ENCODE measurements at places on chromosomes 5 and 9.

DNA sequence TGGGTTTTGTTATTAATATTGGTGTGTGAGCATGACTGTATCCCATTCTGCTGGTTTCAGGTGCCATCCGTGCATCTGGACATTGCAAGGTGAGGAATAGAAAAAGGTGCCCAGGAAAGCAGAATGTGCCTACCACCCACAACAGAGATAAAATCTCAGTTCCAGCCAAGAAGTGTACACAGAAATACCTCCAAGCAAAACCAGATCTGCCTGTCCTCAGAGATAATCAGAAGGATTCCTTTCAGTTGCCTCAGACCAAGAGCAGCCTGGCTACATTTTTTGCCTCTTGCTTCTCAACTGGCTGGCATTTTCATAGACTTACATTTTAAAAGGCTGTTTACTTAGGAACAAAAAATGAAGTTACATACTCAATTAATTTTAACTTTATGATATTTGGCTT, 12.1 kb upstream of the ABLIM3 start:
- DNase-seq, result no peak

GRCh38 chr5:157729858-157730257, 1.4 kb upstream of the THG1L start:
- DNase-seq, result no peak

DNA sequence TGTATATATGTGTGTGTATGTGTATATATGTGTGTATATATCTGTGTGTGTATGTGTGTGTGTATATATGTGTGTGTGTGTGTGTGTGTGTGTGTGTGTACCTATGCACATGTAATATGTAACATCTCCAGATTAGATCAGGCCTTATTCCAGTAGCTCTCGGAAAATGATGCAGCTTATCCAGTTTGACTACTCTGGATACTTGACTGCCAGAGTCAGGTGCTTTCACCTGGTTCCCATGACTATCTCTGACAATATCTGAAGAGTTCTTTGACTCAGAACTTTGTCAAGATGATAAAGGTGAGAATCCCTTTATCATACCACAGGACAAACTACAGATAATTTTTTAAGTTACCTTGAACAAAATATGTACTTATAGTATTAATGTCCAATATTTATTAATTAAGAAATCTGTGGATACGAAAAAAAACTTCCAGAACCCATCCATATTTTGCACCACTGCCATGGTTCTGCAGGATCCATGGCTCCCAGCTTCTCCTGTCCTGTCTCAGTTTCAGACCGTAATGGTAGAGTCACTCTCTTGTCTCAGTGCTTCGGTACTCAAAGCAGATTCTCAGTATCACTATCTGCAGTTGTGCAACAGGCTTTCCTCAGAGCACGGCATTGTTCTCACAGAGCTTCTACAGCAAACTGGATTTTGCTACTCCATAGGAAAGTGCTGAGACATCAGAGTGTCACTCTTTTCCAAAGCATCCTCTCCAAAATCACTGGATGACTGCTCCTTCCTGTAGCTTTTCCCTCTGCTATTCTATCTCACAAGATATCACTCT, 164.4 kb upstream of the SLC12A2 start:
- no peak for DNase-seq

- no peak for DNase-seq
Measured at GRCh38 chr9:18665947-18666346, 192.0 kb downstream of the ADAMTSL1 start.

DNA sequence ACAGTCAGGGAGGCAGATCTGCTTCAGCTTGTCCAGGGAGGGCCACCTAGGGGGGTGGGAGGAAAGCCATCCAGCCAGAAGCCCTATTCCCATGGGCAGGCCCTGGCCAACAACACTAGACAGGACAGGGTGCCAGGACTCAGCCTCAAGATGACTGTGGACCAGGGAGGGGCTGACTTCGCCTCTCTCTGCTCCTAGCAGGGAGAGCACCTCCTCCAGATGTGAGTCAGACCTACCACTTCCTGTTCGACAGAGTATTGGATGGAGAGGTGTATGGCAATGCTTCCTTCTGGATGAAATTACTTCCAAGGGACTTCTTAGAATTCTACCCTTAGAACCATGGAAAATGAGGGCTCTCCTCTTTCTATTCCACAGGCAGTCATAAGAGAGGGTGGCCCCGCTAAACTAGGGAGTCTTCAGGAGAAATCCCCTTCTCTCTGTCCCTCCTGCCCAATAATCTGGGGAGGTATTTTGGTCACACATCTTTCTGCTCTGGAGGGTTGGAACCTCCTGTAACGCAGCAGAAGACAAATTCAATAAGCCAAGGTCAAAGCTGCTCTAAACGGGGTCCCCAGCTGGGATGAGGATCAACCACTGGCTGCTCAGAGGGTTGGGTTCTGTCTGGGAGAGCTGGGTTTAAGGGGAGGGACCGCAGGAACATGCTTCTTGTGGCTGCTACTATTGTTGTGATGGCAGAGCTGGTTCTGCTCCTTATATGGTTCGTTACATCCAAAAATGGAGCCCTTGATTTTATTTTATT, 23.2 kb upstream of the RCL1 start:
- DNase-seq, result no peak

- no peak for DNase-seq
Measured at GRCh38 chr5:174120401-174121005, 75.0 kb downstream of the NSG2 start.

DNA sequence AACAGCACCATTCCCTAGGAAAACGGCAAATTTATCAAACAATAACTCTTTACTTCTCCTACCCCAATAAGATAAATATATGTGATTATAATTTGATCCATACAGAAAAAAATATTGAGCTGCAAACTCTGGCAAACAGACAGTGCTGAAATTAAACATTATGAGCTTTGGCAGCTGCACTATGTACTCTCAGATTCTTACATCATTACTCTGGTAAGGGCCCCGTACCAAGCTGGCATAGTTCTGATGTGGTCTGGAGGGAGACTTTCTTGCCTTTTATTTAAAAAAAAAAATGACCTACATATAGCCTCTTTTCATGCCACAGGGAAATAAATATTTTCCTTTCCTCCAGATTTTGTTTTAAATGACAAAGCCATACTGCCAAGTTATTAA, 95.0 kb downstream of the NR6A1 start:
- DNase-seq, result no peak

DNA sequence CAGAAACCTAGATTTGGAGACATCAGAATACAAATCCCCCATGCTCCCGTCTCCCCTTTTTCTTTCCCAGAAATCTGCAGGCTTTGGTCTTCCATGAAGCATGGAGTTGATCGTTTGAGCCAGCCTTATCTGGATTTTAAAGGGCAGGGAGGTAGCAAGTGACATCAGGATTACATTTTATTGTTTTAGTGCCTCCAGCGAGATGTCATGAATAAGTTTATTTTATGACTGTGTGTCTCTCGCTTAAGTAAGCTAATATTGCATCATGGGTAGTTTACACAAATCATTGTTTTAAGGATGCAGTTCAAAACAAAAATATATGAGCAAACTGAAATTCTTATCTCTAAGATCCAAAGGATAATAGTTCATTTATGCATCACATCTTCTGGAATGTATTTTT, 50.7 kb upstream of the TNFSF8 start:
- DNase-seq, result no peak

DNA sequence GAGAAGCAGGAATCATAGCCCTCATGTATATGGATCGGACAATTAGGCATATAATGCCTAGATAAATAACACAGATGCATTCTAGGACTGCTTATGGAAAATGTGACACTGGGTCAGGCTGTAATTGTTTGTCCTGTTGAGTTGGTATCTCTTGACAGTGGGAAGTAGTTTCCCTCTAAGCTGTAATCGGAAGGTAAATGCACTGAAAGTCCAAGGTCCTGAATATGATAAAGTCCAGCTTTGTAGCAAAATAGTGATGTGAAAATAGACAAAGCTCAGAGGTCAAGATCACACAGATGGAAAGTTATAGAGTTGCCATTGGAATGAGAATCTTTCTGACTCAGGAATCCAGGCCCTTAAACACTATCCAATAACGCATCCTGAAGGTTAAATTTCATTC, 214.2 kb downstream of the GABRB2 start:
- no peak for DNase-seq

DNA sequence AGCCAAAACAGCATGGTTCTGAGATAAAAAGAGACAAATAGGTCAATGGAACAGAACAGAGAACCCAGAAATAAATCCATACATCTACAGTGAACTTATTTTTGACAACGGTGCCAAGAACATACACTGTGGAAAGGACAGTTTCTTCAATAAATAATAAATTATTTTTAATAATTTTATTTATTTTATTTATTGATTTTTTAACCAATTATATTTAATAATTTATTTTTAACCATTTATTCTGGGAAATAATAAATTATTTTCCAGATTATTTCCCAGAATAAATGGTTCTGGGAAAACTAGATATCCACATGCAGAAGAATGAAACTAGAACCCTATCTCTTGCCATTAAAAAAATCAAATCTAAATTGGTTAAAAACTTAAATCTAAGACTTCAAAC, 1143.8 kb upstream of the DMAC1 start:
- DNase-seq, result no peak

GRCh38 chr5:101989659-101990058, 306.4 kb downstream of the SLCO4C1 start:
- DNase-seq, result no peak

GRCh38 chr9:126750941-126751725, 53.7 kb upstream of the ZBTB43 start:
- no peak for DNase-seq

DNA sequence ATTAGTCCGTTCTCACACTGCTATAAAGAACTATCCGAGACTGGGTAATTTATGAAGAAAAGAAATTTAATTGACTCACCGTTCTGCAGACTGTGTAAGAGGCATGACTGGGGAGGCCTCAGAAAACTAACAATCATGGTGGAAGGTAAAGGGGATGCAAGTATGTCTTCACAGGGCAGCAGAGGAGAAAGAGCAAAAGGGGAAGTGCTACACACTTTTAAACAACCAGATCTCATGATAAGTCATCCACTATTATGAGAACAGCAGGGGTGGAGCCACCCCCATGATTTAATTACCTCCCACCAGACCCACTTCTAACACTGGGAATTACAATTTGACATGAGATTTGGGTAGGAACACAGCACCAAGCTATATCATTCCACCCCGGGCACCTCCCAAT, 26.6 kb downstream of the FST start:
- DNase-seq, result no peak

GRCh38 chr5:80764786-80765185, 110.0 kb upstream of the DHFR start:
- no peak for DNase-seq

DNA sequence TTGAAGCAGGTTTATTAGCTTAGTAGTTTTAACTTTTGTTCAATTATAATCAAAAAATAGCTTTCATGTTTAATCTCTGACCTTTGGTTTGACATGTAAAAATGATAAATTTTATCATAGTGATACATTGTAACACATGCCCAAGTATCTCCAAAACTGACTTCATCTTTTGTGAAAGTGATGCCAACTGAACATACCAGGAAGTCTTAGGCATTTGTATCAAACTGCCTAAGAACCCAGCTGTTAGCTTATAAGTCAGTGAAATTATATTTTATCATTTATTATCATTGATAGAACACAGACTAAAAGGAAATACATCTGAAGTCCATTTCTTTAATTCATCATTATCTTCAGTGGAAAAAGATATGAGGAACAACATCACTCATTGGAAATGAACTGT, 39.1 kb downstream of the NIPBL start:
- DNase-seq, result no peak

GRCh38 chr9:35745569-35745968, 3.5 kb downstream of the GBA2 start:
- DNase-seq, result no peak

DNA sequence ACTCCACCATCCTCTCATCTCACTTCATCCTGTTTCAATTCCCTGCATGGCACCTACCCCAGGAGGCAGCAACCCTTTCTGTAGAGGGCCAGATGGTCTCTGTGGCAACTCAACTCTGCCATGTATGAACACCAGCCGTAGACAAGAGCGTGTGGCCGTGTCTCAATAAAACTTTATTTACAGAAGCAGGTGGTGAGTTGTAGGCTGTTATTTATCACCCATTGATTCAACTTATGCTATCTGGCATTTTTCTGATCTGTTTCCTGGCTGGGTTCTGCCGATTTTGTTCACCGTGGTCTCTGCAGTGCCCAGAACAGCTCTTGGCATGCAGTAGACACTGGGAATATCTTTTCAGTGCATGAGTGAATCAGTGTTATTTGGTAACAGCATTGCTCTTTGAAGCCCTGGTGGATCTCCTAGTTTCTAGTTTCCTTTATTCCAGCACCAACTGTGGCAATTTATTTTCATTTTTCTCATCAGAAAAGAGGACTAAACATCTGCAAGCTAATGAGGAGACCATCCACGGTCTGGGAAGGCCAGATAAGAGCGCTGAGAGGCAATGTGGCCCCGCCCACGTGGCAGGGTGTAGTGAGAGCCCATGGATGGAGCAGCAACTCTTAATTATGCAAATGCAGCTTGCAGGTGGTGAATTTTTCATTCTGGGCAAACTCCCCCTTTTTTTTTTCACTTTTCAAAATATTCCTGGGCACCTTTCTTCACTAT, 77.9 kb downstream of the CTSL start:
- DNase-seq, result no peak

GRCh38 chr5:73482383-73483136, 15.7 kb upstream of the BTF3 start:
- DNase-seq, result no peak

GRCh38 chr5:131974956-131975726, 29.7 kb upstream of the MEIKIN start:
- no peak for DNase-seq

DNA sequence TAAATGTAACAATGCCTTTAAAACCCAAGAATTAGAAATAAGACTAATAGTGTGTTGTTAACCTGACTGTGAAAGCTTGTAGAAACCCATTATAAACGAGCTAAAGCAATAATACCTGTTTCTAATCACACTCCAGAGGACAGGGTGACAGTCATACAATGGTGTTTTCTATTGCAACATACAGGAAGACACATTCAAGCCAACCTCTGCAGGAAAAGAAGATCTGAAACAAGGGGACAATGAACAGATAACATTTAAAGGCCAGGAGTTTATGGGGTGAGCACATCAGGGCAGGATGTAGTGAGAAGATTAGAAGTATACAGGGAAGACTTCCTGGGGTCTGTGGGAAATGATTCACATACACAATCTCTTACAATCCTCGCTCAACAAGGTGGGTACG, 13.8 kb downstream of the BARHL1 start:
- DNase-seq, result no peak

DNA sequence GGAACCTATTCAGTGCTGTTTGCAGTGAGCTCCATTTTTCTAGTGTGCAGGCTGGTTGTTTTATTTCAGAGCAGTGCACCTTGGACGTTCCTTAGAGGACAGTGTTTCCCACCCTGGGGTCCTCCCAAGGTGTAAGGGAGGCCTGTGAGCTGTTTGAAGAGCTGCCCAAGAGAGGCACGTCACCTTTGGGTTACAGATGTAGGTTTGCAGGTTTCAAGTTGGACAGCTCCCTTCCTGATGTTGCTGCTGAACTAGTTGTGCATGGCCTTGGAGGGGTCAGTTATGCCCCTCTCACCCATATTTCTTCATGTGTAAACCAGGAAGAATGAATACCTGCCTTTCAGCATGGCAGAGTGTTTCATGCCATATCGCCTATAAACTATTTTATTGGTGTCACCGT, 34.7 kb upstream of the POMT1 start:
- DNase-seq, result no peak
